ENCODE measurements at places on chromosomes 11 and 22.

GRCh38 chr22:39956932-39957664 is 3.1 kb upstream of the TMA7B start:
- DNase-seq = no peak

- peak; percentile 26 for DNase-seq
Measured at GRCh38 chr11:122246874-122247273, 130.9 kb upstream of the BLID start.

DNA sequence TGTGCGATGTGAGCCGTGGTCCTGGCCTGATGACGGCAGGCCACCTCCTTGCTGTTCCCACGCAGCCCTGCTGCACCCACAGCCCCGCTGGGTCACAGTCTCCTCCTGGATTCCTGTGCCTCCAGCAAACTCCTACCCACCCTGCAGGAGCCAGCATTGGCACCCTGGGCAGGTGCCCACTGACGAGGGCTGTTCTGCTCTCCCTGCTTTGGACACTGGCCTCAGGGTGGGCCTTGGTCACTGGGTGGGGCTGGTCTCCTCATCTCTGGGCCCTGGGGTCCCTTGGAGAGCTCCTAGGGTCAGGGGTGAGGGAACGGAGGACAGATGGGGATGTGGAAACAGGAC is 12.7 kb downstream of the TSPAN4 start:
- DNase-seq = no peak

DNA sequence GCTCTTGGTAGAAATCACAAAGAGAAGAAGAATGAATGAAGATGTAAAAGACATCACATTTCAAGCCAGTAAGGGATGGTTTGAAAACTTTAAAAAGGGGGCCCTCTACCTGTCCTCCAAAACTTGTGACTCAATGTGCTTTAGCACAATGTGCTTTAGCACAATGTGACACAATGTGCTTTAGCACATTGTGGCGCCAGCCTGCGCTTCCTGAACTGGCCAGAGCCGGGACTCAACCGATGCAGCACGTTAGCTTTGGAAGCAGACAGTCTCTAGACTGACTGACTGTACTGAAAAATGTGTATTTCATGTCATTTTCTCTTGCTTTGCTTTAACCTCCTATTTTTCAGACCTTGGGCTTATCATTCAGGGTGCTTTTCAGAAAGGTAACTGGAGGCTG is 63.5 kb downstream of the FAM83F start:
- no peak for DNase-seq

GRCh38 chr22:45210991-45211390 is 29.7 kb downstream of the KIAA0930 start:
- DNase-seq = no peak

GRCh38 chr11:19055016-19055415 is 5.5 kb downstream of the MRGPRX2 start:
- no peak for DNase-seq

DNA sequence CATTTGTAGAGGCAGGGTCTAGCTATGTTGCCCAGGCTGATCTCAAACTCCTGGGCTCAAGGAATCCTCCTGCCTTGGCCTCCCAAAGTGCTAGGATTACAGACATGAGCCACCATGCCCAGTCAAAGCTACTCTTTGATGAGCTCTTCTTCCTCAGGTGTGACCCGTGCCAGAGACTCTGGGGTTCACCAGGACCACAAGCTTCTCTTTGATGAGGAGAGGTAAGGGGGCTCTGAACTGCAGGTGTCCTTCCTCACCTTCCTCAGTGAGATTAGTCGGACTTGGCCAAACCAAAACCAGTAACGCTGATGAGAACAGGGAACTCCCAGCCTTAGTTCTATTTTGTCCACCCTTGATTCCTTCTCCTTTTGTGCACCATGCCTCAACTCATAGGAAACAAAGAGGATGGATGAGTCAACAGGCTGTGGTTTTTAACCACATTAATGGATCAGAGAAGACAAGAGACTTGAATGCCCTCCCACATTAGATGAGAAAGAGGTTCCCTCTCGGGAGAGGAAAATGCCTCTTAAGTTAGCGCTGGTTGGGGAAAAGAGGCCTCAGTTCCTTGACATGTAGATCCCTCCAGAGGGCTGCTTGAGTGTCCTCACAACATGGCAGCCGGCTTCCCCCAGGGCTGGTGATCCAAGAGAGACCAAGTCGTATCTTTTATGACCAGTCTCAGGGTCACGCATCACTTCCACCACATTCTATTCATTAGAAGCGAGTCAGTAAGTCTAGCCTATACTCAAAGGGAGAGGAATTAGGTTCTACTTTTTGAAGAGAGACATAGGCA is 25.7 kb upstream of the CTR9 start:
- no peak for DNase-seq

- no peak for DNase-seq
Measured at GRCh38 chr11:108218912-108219783, 3.3 kb downstream of the NPAT start.

DNA sequence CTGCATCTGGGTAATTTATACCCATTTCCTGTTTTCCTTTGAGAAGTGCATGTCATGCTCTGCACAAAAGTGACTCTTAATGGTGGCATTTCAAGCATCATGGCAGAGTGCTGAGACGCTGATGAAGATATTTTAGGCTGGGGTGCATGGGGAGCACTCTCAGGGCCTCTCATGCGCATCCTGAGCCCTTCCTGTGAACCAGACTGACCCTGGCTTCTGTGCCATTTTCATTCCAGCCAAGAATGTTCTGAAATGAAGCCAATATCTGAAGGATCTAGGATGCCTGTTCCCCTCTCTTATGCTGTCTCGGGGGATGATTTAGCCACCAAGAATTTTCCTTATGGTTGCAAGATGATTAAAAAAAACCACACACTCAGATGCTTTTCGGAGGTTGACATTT is 61.5 kb downstream of the MIAT start:
- DNase-seq = peak; percentile 44

DNA sequence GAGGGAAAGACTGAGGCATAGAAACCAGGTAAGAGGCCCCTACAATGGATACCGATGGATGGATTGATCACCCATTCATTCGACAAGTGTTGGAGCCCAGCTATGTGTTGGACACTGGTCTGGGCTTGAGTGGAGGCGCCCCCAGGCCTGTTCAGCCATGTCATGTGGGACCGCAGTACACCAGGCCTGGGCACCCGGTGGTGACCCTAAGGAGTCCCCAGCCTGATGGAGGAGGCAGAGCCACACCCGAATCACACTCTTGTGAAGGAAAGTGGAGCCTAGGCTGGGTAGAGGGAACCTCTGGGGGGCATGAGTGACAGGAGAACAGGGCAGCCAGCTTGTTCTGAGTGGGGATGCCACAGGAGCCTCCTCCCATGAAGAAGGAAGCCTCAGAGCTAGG is 10.2 kb downstream of the CACNA1I start:
- no peak for DNase-seq

DNA sequence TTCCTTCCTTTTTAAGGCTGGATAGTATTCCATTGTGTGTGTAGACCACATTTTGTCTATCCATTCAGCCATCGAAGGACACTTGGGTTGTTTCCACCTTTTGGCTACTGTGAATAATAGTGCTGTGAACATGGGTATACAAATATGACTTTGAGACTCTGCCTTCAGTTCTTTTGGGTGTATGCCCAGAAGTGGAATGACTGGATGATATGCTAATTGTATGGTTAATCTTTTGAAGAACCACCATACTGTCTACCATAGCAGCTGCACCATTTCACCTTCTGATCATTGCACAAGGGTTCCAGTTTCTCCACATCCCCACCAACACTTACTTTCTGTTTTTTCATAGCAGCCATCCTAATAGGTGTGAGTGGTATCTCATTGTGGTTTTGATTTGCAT is 30.3 kb downstream of the SGSM1 start:
- DNase-seq = no peak

DNA sequence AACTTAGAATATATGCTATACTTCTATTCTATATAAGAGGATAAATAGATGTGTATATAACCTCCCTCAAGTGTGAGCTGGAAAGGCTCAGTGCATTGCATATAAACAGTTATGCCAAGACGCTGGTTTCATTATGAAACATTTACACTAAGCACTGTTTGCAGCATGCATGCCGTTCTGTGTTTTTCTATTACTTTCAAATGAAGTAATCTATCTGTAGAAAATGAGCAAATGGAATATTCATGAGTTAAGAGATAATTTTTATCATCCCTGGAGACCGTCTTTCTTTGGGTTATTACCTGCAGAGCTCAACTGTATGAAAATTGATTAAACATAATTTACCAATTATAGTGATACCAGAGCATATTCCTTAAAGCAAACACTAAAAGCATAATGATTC is 925.7 kb upstream of the CCDC90B start:
- DNase-seq = no peak

GRCh38 chr22:37855462-37855861 is 6.2 kb downstream of the EIF3L start:
- no peak for DNase-seq

DNA sequence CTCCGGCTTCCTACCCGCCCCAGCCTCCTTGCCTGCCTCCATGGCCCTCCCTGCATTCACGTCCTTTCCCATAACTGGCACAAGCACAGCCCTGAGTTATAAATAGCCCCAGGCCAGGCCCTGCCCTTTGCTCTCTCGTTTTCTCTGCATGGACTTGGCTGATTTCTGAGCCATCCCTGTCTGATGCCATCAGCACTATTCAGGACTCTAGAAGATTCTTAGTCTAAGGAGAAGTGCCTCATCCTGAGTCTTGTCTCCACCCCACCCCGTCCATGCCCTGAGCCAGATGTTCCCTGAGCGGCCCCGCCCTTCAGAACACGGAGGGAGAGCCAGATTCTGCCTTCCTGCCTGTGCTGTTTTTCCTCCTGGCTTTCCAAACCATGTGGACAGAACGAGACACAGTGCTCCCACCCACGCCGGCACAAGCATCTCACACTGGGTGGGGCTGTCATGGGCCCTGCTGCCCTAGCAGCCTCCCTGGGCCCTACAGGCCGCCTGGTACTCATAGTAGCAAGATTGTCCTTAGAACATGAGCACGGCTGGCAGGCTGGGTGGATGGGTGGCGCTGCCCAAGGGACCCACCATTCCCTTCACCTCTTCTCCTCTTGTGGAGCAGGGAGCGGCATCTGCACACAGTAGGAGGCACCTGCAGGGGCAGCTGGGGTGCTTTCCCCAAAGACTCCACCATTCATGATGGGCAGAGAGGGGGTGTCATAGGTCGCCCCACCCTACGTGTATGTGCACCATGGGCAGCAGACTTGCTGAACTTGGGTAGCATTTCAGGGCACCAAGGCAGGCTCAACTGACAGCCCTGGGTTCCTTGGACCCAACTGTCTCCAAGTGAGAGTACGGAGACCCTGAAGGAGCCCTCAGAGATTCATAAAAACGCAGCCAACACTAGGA is 76.9 kb downstream of the BCR start:
- DNase-seq = no peak

DNA sequence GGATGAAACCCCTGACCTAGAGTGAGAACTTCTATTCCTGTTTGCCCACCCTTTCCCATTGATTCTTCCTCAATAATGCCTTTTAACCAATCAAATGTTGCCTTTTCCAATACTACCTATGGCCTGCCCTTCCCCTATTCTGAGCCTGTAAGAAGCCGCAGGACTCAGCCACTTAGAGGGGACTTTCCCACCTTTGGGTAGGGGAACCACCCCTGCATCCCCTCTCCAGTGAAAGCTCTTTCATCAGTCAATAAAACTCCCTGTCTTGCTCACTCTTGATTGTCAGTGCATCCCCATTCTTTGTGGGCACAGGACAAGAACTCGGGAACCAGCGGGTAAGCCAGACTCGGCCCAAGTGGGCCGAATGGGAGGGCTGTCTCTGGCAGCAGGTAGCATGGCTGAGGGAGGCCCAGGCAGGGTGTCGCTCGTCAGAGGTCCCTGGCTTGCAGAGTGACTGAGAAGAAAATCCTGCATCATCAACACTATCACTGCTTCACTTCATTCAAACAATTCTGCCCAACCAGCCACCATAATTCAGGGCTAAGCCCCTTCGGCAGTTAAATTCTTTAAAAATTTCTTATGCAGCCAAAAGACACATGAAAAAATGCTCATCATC is 30.4 kb downstream of the LDHAL6A start:
- DNase-seq = no peak

DNA sequence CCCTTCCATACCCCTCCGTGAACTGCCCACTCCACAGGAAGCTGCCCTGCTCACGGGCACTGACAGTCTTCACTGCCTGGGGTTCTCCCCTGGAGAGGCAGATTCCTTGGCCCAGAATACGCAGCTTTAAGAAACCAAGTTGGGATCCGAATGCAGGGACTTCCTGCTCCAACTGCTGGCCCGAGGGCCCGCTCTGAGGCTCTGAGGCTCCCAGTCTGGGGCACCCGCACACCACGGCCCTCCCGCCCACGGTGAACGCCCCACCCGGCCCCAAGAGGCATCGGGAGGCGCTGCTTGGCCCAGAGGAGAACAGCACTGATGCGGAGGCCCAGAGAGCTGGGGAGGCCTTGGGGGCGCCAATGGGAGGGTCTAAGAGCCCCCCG is 42.3 kb downstream of the IGF2 start:
- no peak for DNase-seq

- no peak for DNase-seq
Measured at GRCh38 chr11:84212468-84213390, 926.6 kb upstream of the CCDC90B start.

GRCh38 chr22:17633217-17633997 is 4.9 kb upstream of the ATP6V1E1 start:
- DNase-seq = no peak

GRCh38 chr11:69339041-69339733 is 45.2 kb downstream of the MYEOV start:
- DNase-seq = no peak

DNA sequence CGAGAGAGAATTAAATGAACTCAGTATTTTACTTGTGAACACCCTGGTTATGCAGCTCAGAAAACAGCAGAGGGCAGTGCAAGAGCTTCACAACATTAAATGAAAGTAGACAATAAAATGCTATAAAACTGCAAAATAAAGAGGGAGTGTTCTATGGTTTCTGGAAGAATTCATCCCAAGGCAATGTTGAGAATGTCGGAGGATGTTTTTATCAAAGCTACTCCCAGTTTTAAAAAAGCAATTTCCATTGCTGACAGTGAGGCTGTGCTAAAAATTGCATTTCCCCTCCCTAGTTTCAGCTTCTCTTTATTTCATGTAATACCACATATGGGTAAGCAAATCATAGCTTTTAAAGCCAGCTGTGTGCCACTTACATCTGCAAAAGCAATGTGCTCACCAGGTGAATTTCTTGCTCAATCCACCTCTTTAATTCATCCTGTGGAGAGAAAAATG is 296.8 kb downstream of the RAB38 start:
- no peak for DNase-seq

DNA sequence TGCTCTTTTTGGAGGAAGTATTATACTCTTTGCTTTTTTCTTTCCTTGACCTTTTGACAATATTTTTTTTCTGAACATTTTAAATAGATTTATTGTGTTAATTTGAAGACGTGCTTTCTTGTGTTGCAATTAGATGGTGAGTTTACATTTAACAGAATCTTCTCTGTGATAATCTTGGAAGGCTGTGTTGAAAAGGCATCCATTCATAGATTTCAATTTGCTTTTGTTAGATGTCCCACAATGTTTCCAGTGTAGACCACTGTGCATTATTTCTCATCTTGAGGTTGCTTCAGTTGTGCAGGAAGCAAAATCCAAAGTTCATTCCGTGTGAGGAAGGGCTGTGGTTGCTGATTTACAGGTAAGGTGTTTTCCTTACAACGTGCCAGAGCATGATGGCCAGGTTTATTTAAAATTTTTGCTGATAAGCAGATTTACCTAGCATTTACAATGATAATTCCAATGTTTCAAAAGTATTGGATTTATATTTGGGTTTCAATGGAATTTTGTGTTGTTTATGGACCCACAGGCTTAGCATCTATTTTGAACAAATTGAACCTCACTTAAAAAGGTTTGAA is 4.1 kb upstream of the OR5J2 start:
- no peak for DNase-seq

All from DMS79 treated with DMSO at 0.1 percent for 48 hours (cell line).